ENCODE measurements at places on chromosomes 3 and 15.
A peak's percentile ranks its signal among the peaks of the same experiment; 100 is the strongest.

GRCh38 chr15:37572401-37572800 is 362.0 kb upstream of the TMCO5A start:
- DNase-seq: no peak

GRCh38 chr15:25874379-25874778 is 11.3 kb upstream of the ATP10A start:
- DNase-seq: no peak

- DNase-seq: peak; percentile 7
Observed at GRCh38 chr15:62781081-62781497, 261.5 kb upstream of the TPM1 start.

DNA sequence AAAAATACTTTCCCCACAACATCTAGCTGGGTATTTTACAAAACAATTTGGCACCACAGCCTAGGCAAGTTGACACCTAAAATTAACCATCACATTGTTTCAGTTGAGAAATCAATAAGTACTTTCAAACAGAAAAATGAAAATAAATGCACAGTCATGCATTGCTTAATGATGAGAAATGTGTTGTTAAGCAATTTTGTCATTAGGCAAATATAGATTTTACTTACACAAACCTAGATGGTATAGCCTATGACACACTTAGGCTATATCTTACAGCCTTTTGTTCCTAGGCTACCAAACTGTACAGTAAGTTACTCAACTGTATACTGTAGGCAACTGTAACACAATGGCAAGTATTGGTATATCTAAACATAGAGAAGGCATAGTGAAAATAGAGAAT is 608.6 kb upstream of the BCHE start:
- DNase-seq: no peak

- no peak for DNase-seq
Observed at GRCh38 chr3:124952282-124952855, 17.8 kb upstream of the MUC13 start.

- no peak for DNase-seq
Observed at GRCh38 chr15:80906159-80906766, 83.4 kb downstream of the MESD start.

DNA sequence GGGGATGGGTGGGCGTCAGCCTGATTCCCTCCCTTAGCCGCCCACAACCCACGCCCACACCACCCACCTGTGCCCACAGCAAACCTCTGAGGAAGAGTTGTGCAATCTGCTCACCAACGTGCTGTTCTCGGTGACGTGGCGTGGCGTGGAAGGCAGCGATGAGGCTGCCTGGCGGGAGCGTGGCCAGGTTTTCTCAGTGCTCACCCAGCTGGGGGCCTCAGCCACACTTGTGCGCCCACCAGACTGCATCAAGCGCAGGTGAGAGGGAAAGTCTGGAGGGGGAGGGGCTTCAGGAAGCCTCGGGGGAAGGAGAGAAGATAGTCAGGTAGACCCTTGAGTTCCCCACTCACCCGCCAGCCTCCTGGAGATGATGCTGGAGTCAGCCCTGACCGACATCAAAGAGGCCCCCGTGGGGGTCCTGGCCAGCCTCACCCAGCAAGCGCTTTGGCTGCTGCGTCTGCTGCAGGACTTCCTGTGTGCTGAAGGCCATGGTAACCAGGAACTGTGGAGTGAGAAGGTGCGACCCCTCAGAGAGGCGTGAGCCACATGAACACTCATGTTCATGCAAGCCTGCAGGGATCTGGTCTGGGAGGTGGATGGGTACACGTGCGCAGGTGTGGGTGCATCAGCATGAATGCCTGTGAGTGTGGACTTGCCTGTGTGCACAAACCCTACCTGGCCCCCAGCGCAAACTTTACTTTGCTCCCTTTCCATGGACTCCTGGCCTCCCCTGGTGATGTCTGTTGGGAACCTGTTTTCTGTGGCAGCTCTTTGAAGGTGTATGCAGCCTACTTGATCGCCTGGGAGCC is 21.7 kb downstream of the NBEAL2 start:
- DNase-seq: no peak

DNA sequence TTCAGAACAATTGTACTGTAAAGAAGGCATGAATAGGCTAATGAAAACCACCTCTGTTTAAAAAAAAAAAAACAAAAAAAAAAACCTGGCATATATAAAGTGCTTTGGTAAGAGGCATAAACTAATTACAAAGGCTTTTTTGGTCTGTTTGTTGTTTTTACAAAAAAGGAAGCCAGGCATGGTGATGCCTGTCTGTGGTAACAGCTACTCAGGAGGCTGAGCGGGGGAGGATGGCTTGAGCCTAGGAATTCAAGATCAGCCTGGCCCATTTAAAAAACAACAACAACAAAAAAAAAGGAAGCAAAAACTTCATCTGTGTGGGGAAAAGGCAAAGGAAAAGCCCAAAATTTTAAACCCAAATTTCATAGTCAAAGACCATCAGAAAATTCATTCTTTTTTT is 47.0 kb downstream of the OSBPL10 start:
- no peak for DNase-seq

- DNase-seq: no peak
Observed at GRCh38 chr15:62894322-62895085, 148.0 kb upstream of the TPM1 start.

GRCh38 chr3:34178415-34178814 is 380.0 kb downstream of the PDCD6IP start:
- DNase-seq: no peak

DNA sequence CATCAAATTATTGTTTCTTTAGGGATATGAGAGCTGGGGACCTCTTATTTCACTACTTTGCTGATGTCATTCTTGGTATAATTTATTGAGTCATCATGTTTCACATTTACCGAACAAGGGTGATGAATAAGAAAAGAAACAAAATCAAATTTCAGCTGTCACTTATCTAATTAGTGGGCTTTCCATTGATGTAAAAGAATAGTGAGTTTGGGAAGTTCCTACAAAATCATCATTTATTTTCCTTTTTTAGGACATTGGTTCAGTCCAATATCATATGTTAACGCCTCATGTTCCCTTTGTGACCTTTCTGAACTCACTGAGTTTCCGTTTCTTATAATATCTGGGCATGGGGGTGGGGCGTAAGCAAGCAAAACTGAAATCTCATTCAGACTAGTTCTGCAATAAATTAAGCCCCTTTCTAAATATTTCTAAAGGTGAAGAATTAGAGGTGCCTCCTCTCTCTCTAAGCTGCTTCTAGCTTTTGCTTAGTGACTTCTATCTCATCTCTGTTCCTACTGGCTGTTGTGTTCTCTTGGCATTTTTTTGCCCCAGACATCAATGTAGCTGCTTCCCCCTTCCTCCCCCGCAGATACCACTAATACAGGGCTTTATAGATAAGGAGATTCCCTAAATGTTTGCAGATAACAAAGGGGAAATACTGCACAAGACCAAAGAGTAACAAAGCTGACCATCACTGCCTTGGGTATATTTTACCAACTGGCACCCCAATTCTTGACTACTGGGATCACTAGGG is 238.0 kb upstream of the CTNNB1 start:
- DNase-seq: peak; percentile 68

GRCh38 chr15:99123713-99124451 is 19.0 kb downstream of the SYNM start:
- no peak for DNase-seq

DNA sequence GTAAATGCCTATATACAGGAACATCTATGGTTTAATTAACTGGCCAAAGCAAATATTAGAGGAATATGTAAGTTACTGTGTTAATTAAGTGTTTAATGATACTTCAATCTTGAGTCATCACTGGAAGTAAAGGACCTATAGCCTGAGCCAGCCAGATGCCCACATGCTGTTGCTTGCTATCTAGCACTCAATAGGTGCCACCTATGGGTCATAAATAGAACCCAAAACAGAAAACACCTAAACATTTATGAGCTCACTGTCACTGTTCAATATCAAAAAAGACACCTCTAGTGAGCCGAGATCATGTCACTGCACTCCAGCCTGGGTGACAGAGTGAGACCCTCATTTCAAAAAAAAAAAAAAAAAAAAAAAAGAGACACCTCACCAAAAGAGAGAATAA is 48.4 kb upstream of the IP6K2 start:
- DNase-seq: no peak

DNA sequence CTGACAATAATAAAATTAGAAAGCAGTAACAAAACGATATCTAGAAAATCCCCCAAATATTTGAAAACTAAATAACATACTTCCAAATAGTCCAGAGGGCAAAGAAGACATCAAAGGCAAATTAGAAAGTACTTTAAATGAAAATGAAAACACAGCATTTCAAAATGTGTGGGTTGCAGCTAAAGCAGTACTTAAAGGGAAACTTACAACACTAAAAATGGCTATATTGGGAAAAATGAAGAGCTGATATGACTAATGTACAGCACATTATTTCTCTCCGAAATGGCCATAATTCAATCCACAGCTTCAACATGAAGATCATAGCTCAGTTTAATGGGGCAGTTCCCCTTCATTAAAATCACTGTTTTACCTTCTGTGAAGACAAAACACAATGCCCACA is 71.9 kb downstream of the FBXL22 start:
- DNase-seq: no peak

GRCh38 chr3:30131191-30131590 is 475.2 kb upstream of the TGFBR2 start:
- DNase-seq: no peak

DNA sequence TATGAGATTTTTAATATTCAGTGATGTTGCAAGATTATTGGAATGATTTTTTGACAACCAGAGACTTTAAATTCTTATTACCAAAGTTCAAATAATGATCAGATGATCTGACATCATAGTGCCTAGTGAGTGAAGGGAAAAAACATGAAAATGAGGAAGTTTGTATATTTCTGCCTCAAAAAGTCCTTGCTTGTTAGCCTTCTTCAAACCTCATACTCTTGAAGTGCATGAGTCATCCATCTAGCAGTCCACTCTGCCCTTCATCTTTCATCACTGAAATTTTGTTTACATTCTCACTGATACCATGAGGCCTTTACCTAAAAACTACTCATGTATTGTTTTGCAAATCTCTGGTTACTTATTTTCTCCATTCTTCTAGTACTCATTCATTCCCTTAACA is 23.9 kb upstream of the OR5H6 start:
- DNase-seq: no peak

- no peak for DNase-seq
Observed at GRCh38 chr3:134610432-134611385, 40.1 kb downstream of the KY start.

- DNase-seq: no peak
Observed at GRCh38 chr15:40891810-40892446, 2.3 kb upstream of the VPS18 start.

- DNase-seq: no peak
Observed at GRCh38 chr3:195693428-195694216, 27.2 kb upstream of the MUC20 start.

DNA sequence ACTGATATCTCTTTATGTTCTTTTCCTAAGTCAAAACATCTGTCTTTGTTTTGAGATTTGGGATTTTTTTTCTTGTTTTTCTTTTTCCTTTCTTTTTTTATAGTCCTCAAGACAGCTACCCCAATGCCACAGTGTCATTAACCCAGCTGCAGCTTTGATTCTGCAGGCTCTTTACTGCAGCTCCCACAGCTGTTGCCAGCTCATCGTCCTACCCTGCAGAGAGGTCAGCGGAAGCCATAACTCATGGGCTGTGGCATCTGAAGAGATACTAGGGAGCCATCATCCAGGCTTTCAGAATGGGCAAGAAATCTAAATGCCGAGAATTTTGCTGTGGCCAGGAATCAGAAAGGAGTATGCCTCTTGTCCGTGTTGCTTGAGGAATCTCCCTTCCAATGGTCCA is 44.3 kb upstream of the SLC24A5 start:
- no peak for DNase-seq

- no peak for DNase-seq
Observed at GRCh38 chr15:24898715-24899272, 56.0 kb upstream of the SNRPN start.

- no peak for DNase-seq
Observed at GRCh38 chr3:132789959-132790358, 67.8 kb upstream of the NPHP3 start.

DNA sequence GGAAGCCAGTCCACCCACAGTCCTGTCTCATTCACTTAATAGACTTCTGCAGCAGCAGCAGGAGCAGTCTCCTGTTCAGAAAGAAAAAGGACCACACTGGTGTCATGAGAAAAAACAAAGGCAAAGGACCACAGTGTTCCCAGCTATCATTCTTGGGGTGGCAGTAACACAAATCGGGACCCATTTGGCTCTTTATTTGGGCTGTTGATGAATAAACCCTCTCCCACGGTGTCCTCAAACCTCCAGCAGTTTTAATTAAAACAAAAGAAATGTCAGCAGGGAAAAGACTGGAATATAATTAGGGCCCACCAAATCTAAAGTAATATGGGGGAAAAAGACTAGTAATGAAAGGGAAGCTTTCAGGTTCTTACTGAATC is 210.5 kb upstream of the SLC2A2 start:
- no peak for DNase-seq

DNA sequence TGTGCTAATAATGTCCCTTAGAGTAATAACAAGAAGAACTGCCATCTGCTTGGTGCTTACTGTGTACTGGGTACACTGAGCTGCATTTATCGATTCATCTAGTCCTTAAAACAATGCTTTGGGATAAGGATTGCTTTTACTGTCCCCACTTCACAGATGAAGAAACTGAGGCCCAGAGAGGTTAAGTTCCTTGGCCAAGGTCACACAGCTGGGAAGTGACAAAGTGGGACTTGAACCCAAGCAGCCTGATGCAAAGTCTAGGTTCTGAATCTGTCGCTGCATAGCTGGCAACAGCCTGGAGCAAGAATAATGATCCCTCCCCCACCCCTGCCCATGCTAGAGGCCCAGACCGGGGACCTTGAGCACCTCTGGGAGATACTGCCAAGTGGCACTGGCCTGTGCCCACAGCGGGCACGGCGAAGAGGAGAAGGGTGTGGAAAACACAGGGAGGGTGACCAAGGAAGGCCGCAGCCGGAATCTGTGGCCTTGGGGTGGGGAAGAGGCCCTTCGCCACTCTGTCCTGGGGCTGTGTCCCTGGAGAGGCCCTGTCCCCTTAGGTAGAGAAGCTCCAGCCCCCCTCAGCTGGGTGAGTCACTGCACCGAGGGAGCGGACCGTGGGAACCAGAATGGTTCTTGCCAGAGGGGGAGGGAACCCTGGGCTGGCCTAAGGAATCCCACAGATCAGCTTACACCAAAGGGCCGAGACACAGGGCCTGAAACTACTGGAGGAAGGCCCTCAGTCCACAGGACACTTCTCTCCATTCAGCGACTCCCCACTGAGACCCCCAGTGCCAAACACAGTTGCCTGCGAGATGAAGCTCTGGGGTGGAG is 3.5 kb downstream of the PLXND1 start:
- no peak for DNase-seq

DNA sequence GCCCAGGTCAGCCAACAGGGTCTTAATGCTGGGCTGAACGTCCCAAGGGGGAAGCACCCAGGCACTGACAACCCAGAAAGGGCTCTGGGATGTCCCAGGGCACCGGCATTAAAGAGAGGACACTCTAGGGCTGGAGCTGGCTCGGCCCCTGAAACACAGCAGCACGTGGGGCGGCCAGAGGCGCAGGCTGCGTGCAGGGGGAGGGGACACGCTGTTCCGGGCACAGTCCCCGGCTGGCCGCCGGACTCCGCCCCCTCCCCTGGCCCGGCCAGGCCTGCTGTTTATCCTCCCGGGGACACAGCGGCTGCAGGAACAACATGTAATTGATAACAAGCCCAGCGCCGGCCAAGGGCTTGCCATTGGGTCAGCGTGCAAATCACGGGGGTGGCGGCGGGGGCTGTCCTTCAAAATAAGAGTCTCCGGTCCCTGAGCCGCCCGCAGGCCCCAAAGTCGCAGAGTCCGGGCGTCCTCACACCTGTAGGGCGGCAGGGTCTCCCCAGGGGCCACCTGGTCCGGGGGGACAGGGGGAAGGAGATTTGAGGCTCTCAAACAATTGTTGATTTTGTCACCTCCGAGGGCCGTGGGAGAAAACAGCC is 1.3 kb downstream of the KLF15 start:
- DNase-seq: peak; percentile 49

GRCh38 chr15:49424954-49425353 is 1.9 kb downstream of the FGF7 start:
- DNase-seq: no peak

Data from CMK (cell line).